DMS 273 treated with DMSO at 0.1 percent for 48 hours (cell line): ENCODE measurements at places on chromosomes 16 and 17.
A peak's percentile ranks its signal among the peaks of the same experiment; 100 is the strongest.

DNA sequence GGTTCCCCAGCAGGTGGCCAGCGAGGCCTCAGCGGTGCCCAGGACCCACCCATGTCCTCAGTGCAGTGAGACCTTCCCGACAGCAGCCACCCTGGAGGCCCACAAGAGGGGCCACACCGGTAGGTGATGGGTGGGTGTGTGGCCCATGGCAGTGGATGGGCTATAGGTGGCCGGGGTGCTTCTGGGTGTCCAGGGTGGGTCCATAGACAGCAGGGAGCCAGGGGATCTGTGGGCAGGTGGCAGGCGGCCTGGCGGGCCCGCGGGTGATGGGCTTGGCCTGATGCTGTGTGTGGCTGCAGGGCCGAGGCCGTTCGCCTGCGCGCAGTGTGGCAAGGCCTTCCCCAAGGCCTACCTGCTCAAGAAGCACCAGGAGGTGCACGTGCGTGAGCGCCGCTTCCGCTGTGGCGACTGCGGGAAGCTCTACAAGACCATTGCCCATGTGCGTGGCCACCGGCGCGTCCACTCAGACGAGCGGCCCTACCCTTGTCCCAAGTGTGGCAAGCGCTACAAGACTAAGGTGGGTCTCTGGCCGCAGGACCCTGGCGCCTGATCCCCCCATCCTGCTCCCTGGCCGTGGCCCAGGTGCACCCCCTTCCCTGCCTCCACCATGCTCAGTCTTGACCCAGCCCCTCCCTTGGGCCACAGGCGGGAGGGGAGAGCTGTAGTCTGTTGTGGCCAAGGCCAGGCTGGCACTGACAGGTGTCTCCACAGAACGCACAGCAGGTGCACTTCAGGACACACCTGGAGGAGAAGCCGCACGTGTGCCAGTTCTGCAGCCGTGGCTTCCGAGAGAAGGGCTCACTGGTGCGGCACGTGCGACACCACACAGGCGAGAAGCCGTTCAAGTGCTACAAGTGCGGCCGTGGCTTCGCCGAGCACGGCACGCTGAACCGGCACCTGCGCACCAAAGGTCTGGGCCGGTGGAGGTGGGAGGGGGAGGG, 2.1 kb upstream of the DNASE1L2 start:
- no peak for DNase-seq

DNA sequence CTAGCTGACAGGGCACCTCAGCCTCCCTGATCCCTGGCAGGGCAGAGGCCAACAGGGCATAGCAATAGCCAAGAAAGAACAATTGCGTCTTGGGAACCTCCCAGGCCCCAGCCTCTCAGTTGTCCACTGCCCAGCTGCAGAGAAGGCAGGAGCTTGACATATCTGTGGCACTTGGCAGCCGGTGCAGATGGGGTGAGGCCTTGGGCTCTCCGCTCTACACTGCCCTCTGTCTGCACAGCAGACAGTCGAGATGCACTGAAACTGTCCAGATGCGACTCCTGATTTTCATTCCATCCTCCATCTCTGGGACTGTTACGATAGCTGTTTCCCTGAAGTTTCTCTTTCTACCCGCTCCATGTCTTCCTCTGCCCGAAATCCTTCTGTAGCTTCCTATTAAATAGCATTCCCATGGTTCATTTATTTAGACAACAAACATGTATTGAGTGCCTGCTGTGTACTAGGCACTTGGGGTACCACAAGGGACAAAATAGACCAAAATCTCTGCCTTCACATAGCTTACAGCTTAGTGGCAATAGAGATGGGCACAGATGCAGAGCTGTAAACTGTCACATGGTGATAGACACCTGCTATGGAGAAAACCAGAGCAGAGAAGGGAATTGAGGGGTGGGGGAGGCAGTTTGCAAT, 3.3 kb downstream of the POLR3E start:
- peak; percentile 42 for DNase-seq

DNA sequence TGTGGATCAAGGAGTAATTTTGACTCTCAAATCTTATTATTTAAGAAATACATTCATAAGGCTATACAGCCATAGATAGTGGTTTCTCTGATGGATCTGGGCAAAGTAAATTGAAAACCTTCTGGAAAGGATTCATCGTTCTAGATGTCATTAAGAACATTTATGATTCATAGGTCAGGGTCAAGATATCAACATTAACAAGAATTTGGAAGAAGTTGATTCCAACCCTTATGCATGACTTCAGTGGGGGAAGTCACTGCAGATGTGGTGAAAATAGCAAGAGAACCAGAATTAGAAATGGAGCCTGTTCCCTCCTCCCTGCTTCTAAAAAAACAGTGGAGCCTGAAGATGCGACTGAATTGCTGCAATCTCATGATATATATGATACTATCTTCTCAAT, 36.6 kb upstream of the HNF1B start:
- no peak for DNase-seq

GRCh38 chr17:36697903-36698530, 96.6 kb downstream of the MRM1 start:
- no peak for DNase-seq

- DNase-seq: no peak
Measured at GRCh38 chr16:22664561-22664997, 149.4 kb upstream of the HS3ST2 start.

DNA sequence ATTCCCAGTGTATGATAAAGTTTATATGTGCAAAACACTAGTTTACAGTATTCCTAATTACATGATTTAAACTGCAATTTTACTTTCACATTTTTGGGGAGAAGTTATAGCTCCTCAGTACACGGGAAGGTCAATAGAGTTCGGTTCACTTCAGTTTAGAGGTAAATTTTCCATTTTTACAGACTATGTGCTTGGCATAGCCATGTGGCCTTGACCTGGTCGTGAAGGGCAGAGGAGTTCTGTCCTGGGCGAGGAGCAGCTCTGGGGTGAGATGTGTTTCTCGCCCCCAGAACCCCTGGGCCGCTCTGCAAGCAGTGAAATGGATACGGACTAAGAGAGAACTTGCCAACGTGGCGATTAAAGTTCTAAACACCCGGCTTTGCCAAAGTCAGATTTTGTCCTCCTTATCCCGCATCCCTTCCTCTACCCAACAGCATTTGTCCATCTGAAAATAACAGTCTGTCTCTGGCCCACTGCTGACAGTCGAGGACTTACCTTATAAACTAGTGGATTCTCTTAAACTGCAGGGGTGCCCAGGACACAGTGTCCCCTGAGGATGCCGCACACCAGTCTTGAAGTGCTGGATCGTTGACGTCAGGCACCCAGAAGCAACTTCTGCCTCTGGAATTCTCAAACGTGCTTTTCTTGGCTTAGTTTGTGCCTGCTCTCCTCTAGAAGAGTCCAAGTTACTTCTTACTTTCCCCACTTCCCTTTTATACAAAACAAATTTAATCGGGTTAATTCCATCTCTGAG, 1.5 kb upstream of the SIAH1 start:
- DNase-seq: no peak

GRCh38 chr17:10792151-10792550, 11.7 kb downstream of the TMEM238L start:
- no peak for DNase-seq

GRCh38 chr16:3115003-3115402, 2.6 kb downstream of the ZNF205 start:
- DNase-seq: no peak

- DNase-seq: no peak
Measured at GRCh38 chr17:21173543-21173942, 40.4 kb downstream of the TMEM11 start.

- DNase-seq: no peak
Measured at GRCh38 chr17:28151001-28151400, 108.5 kb downstream of the NLK start.

DNA sequence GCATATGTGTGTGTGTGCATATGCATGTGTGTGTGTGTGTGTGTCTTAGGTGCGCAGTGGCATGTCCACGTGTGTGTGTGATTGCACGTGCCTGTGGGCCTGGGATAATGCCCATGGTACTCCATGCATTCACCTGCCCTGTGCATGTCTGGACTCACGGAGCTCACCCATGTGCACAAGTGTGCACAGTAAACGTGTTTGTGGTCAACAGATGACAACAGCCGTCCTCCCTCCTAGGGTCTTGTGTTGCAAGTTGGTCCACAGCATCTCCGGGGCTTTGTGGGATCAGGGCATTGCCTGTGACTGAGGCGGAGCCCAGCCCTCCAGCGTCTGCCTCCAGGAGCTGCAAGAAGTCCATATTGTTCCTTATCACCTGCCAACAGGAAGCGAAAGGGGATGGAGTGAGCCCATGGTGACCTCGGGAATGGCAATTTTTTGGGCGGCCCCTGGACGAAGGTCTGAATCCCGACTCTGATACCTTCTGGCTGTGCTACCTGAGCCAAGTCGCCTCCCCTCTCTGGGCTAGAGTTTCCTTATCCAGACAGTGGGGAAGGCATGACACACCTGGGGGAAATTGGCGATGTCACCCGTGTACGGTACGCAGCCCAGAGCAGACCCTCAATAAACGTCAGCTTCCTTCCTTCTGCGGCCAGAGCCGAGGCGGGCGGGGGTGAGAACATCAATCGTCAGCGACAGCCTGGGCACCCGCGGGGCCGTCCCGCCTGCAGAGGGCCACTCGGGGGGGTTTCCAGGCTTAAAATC, 47.6 kb downstream of the IL21R start:
- no peak for DNase-seq

DNA sequence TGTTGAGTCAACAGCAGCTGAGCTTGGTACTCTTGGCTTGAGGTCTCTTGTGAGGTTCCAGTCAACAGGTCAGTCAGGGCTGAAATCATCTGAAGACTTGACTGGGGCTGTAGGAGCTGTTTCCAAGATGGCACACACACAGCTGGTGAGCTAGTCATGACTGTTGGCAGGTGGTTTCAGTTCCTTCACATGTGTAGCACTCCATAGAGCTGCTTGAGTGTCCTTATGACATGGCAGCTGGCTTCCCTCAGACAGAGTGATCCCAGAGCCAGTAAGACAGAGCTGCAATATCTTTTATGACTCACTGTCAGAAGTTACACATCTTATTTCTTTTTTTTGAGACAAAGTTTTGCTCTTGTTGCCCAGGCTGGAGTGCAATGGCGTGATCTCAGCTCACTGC, 19.5 kb upstream of the GAS7 start:
- DNase-seq: no peak

DNA sequence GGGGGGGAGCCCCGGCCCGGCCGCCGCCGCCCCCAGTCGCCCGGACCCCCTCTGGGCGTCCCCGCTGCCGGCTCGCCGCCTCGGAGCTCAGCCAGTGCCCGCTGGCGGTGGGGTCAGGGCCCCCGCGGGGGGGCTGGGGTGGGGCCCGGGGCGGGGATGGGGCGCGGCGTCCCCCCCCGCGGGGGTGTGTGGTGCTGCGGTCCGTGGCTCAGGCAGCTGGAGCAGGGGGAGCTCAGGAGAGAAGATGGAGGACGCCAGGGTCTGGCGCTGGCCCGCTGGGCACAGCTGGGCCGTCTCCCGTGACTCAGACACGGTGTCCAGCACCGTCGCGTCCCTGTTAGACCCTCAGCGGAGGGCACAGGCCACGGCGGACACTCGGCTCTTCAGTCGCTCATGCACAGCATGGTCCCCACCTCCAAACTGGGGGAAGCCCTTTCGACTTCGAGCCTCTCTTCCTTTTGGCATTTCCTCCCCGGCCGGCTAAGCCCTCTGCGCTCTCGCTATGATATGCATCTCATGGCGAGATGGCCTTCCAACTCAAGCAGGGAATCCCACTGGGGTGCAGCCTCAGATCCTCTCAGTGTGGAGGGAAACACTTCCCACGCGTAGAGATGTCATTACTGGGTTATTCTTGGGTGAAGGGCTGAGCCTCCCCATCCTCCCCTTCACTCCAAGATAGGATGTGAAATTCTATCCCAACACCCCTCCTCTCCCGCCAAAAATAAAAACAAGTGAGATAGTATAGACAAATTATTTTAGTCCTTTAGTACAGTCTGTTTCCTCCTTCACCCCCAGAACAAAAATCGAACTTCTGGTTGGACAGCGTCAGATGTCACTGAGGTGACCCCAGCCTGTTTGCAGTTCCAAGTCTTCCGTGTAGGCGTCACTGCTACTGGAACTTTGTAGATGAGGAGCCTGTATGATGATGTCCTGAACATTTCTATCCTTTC, 522 bp upstream of the VEZF1 start:
- peak; percentile 42 for DNase-seq

GRCh38 chr17:19020016-19020415, 15.5 kb upstream of the FAM83G start:
- DNase-seq: no peak

GRCh38 chr17:45904866-45905265, 10.5 kb downstream of the MAPT start:
- DNase-seq: no peak

DNA sequence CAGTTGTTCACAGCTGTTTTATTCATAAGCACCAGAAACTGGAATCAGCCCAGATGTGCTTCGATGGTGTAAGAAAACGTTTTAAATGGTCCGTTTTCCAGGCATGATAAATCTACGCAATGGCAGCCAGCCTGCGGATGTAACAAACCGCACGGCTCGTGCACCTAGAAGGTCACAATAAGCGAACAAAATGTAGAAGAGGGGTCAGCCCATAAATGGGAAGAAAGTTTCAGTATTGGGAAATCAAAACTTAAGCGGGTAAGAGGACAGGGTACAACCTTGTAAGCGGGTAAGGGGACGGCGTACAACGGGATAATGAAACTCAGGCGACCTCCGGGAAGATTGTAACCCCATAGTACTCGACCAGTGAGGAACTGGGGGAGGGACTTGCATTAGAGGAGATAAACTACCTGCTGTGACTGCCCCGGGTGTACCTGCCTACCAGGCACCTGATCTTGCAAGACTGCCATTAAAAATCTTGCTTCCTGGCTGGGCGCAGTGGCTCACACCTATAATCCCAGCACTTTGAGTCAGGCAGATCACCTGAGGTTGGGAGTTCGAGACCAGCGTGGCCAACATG, 66.6 kb downstream of the ANKRD11 start:
- no peak for DNase-seq

GRCh38 chr17:47286198-47286914, 32.7 kb downstream of the ITGB3 start:
- DNase-seq: no peak
